ENCODE measurements at places on chromosomes 6 and 20. TPM values are rescaled to one million over a fixed set of nuclear protein-coding genes. Genes with fewer than 3 reads are reported as not detected.

DNA sequence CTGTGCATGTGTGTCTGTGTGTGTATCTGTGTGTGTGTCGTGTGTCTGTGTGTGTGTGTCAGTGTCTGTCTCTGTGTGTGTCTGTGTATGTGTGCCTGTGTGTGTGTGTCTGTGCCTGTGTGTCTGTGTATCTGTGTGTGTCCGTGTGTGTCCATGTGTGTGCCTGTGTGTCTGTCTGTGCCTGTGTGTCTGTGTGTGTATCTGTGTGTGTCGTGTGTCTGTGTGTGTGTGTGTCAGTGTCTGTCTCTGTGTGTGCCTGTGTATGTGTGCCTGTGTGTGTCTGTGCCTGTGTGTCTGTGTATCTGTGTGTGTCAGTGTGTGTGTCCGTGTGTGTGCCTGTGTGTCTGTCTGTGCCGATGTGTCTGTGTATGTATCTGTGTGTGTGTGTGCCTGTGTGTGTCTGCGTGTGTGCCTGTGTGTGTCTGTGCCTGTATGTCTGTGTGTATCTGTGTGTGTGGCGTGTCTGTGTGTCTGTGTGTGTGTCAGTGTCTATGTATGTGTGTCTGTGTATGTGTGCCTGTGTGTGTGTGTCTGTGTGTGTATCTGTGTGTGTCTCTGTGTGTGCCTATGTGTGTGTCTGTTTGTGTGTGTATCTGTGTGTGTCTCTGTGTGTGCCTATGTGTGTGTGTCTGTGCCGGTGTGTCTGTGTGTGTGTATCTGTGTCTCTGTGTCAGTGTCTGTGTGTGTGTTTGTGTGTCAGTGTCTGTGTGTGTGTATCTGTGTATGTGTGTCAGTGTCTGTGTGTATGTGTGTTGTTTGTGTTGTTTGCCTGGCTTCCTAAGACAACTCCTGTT lies 11.6 kb downstream of the SNPH start:
- no peak for DNase-seq

DNA sequence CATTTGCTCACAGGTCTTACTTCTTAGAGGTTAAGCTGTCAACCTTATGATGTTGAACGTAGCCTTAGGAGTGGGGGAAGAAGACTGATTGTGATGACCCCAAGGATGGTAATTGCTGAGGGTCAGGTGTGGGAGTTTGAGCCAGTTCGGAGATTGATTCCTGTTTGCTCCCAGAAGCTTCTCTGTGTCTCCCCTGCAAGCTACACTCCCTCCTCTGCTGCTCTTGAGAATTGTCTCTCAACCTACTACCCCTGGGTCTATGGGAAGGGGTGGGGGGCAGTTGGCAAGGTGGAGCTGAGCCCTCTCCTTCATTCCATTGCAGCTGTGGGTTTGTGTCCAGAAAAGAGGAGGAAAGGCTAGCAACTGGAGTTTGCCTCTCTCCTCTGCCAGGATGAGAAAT lies 113.8 kb downstream of the PLEKHG1 start:
- no peak for DNase-seq

- DNase-seq, result no peak
These were observed 68.8 kb downstream of the LAMP5 start for GRCh38 chr20:9583151-9583550.

GRCh38 chr20:10536531-10536930 lies 101.4 kb downstream of the SLX4IP start:
- DNase-seq, result peak; percentile 39

DNA sequence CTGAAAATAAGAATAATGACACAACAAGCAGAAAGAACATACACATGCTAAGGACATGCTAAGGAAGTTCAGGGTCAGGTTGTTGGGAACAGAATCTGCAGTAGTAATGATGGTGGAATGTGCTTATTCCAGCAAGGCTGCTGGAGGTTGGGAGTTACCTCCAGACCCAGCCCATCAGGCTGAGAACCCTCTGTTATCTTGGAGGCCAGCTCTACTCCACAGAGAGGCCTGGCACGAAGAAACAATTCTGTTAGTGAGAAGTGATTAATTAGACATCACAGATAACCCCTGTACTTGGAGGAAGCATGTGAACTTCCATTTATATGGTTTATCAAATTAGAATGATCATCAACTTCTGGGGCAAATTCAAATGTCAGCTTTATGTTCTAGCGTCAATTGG lies 22.1 kb upstream of the ARHGAP18 start:
- no peak for DNase-seq

GRCh38 chr6:3743541-3743940 lies 8.0 kb downstream of the PXDC1 start:
- DNase-seq, result no peak

DNA sequence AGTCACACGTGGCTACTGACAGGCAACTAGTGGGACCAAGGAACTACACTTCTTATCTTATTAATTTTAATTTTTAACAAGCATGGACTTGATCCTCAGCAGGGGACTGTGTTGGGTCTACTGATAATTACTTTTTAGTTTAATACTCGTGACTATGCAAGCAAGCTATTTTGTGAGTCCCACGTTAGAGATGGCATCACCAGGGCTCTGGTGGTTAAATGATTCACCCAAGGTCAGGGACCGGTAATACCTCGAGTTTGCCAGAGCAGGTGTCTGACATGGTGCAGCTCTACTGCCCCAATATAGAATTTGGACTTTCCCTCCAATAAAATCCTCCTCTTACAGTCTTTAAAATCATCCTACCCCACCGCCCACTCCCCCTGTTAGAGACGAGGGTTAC lies 98.6 kb upstream of the RIN2 start:
- DNase-seq, result no peak

DNA sequence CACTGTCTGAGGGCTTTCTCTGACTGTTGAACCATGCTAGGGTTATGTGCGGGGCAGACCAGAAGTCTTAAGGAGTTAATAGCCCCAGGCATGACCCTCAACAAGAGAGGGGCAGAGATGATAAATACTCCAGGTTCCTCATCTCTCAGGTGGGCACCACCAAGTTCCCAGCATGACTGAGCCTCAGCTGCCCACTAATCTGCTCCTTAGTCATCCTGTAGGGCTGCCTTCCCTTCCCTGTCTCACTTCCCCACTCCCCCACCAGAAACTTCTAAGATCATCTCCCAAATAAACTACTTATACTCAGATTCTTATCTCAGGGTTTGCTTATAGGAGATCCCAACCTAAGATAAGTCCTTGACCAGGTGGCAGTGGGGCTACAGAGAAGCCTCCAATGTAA lies 137.2 kb upstream of the PRND start:
- no peak for DNase-seq

GRCh38 chr20:11103866-11104265 lies 430.1 kb upstream of the JAG1 start:
- peak; percentile 48 for DNase-seq

- peak; percentile 77 for DNase-seq
These were observed 198.9 kb upstream of the SSTR4 start for GRCh38 chr20:22836211-22836610.

DNA sequence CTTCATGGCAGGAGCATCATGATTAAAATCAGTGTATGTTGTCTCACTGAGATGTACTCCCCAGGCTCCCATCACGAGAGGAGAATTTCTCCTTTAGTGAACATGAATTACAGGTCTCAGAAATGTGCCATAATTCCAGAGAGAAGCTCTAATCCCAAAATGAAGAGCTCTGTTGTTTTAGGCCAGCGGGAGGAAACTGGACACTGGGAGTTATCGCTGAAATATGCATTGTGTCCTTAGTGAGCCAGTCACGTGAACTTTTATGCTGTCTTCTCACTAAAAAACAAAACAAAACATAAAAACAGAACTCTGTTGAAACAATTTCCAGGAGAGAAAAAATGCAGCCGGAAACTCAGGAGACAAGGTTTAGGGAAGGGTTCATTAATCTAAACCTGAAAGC lies 315.7 kb upstream of the NT5E start:
- DNase-seq, result no peak

GRCh38 chr6:1103945-1104623 lies 207.8 kb upstream of the FOXQ1 start:
- DNase-seq, result no peak

DNA sequence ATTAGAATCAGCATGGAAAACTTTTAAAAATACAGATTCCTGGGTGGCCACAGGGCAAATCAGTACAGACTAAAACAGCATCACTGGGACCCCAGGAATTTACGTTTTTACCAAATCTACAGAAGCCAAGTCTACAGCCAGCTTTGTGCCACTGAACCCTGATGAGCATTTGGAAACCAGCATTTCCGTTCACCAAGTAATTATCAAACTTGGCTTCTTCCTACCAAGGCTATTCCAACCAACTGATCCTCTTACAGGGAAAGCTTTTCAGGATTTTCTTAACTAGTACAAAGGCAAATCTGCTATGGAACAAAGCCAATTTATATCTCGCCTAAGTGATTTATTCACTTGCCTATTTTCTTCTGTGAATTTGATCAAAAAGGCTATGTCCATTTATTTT lies 47.0 kb downstream of the PLAGL1 start:
- DNase-seq, result no peak

- DNase-seq, result no peak
These were observed 3.1 kb upstream of the NKX2-2 start for GRCh38 chr20:21516861-21517565.

- DNase-seq, result no peak
These were observed 108.4 kb upstream of the MLN start for GRCh38 chr6:33912195-33912594.

- DNase-seq, result no peak
These were observed 73.2 kb upstream of the HDDC2 start for GRCh38 chr6:125375013-125375412.

GRCh38 chr6:92647630-92648029 lies 771.7 kb downstream of the EPHA7 start:
- peak; percentile 52 for DNase-seq

GRCh38 chr6:44139351-44139743 lies 12.0 kb downstream of the TMEM63B start:
- no peak for DNase-seq

- DNase-seq, result no peak
These were observed 729.0 kb downstream of the RFPL4B start for GRCh38 chr6:113076116-113076515.

DNA sequence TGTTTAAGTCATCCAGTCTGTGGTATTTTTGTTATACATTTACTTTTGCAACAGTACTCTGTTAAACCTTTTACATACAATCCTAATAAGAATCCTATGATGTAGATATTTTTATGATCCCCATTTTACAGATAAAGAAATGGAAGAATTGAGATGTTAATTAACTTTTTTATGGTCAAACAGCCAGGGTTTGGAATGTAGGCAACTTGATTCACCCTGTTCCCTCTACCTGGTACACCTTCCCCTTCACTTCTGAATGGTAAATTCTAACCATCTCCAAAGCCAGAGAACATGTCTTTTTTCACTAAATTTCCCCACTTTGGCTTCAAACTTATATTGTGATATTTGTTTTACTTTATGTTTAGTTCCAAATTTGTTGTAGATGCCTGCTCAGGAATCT lies 300.1 kb downstream of the PHF3 start:
- no peak for DNase-seq

DNA sequence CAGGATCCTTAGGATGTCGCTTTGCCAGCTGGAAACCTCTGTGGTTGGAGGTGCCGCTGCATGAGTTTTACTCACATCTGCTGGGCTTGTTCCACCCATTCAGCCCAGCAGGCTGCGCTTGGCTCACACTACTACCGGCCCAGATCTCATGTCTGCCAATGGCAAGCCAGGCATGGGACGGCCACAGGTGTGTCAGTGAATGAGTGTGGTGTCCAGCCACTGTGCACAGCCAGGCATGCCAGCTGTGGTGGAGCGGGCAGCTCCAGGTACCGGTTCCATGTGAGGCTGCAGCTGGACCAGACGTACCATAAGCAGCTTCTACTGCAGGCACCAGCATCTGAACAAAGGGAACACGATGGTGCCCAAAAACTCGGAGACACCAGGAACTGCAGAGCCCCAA lies 33.1 kb upstream of the ASF1A start:
- DNase-seq, result no peak

DNA sequence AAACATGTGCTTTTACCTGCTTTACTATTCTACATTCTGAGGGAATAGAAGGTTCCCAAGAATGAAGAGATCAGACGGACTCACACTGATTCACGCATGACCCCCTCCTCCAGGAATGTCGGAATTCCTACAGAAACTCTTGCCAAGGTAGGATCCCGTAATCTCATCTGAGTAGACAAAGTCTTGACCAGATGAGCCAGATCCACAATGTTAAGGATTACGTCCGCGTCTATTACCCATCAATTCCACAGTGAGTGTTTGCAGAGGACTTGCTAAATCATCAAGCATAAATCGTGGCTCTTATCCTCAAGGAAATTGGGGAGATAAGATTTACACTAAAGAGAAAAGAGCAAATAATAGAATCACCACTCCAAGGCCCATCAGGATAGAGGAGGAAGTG lies 245.9 kb upstream of the FOXQ1 start:
- DNase-seq, result no peak

- no peak for DNase-seq
These were observed 106.2 kb downstream of the TULP4 start for GRCh38 chr6:158418501-158418900.

DNA sequence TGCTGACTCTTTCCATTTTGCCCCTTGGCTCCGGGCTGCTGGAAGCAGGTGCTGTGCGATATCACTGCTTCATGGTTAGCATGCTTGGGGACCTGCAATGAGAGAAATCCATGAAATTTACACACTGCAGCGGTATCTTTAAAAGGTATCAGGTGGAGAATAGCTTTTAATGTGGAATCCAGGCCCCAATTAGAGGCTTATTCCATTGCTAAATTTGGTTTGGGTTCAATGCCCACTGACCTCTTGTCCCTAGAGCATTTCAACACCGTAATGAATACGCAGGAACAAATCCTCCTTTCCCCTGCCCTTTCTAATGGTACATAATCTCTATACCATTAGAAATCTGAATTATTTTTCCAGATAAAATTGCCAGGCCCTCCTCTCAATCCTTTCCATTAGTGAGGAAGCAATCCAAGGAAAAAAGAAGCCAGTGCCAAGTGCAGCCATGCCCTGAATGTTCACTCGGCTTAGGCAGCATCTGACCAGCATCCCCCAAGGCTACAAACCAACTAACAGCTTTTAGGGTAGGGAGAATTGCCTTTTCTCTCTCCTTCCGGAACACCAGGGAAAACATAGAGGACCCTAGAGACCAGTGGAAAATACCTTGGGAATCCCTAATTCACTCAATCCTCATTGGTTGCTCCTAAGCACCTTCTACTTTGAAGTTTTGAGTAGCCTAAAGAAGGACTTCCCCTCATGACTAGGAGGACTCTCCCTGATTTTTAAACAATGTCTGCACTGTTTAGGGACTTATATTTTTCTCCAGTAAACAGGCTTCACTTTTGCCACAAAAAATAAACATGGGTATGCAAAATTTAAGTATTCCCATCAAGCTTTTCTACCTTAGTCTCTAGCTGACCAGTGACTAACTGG lies 143.1 kb downstream of the QRSL1 start:
- DNase-seq, result no peak

OR2J3 gene
- total RNA-seq, result not detected

ENPP5 gene
- 0.26 TPM for total RNA-seq

FAM8A1 gene
- 9.6 TPM for total RNA-seq

ALDH5A1 gene
- 0.53 TPM for total RNA-seq

CLVS2 gene
- not detected for total RNA-seq

FLRT3 gene
- total RNA-seq, result 17.1 TPM

MAK gene
- not detected for total RNA-seq

GNMT gene
- not detected for total RNA-seq

TCP11 gene
- not detected for total RNA-seq

ALDH8A1 gene
- 1.1 TPM for total RNA-seq

ARMH2 gene
- not detected for total RNA-seq

HSD17B8 gene
- 76.4 TPM for total RNA-seq
